ENCODE measurements at places on chromosomes 7 and 10.
A peak's percentile ranks its signal among the peaks of the same experiment; 100 is the strongest.

DNA sequence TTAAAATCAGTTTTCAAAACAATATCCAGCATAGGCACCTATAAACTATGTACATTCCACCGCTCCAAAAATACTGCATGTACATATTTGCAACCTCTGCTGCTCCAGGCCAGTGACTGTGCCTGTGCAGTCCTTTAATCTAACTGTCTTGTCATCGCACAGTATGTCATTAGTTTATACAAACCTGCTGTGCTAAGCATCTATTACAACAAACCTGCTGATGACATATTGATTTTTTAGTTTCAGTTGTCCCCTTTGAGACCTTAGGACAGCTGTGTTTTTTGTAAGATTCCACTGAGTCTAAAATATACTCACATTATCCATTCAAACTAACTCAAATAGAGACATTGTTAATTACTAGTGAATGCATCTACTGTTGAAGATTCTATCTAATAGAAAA lies 33.1 kb downstream of the SEMA3C start:
- DNase-seq, result no peak

DNA sequence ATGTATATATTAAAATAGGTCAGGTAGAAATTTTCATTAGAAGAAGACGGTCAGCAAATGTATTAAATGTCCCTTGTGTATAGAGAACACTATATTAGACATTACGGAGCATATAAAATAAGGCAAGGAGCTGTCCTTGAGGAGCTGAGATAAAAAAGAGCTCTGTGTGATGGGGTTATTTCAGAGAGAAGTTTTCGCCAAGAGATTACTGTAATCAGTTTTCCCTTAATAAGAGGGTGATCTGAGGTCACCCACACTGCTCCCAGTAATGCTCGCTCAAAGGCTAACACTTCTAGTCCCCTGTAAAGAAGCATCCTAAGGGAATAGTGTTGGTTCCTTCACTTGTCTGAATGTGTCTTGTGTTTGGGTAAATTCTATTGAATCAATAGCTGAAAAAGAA lies 86.7 kb upstream of the PRR15 start:
- DNase-seq, result no peak

DNA sequence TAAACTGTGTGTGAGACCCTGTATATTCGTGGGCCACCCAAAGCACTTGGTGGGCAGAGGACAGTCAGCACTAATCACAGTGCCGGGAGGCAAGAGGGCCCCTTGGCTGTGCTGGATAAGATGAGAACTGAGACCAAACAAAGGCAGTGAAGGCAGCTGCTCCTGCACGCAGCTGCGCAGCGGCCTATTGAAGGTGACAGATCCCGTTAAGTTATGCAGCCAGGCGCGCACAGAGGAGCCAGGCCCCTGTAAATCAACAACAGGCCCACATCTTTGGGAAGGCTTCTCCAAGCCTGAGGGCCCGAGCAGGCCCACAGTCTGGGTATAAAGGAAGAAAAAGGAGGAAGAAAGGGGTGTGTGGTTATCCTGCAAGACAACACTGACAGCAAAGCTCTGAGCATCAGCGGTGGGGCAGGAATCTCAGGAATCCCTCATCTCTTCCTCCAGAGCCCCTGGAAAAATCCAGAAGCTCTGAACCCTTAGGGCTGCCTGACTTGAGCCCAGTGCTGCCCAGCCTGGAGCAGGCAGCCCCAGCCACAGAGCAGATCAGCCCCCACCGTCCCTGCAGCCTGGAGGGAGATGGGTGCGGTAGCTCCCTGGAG lies 154.2 kb downstream of the ARHGAP12 start:
- no peak for DNase-seq

- DNase-seq, result no peak
Observed at GRCh38 chr7:11243739-11244138, 270.1 kb downstream of the PHF14 start.

- peak; percentile 19 for DNase-seq
Observed at GRCh38 chr7:130024390-130024789, 26.8 kb downstream of the ZC3HC1 start.

GRCh38 chr10:78260141-78260540 lies 226.5 kb downstream of the RPS24 start:
- peak; percentile 17 for DNase-seq

DNA sequence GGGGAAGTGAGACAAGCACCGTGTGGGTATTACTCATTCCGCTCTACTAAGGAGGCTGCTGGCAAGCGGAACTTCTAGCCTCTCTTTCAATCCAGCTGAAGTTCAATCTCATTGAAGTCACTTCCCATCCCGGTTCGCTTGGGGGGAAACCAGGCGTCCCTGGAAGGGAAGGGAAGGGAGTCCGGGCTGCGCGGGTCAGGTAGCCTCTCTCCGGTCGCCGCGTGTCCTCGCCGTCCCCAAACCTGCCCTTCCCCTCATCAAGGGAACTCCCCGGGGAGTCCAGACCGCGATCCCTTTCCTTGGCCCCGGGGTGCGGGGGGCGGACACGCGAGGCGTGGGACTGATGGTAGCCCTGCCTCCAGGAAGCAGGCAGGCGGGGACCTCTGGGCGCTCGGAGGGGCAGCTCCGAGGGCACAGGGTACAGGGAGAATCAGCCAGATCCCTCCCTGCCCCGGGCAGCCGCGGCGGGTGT lies 598 bp upstream of the ZEB1 start:
- peak; percentile 80 for DNase-seq

DNA sequence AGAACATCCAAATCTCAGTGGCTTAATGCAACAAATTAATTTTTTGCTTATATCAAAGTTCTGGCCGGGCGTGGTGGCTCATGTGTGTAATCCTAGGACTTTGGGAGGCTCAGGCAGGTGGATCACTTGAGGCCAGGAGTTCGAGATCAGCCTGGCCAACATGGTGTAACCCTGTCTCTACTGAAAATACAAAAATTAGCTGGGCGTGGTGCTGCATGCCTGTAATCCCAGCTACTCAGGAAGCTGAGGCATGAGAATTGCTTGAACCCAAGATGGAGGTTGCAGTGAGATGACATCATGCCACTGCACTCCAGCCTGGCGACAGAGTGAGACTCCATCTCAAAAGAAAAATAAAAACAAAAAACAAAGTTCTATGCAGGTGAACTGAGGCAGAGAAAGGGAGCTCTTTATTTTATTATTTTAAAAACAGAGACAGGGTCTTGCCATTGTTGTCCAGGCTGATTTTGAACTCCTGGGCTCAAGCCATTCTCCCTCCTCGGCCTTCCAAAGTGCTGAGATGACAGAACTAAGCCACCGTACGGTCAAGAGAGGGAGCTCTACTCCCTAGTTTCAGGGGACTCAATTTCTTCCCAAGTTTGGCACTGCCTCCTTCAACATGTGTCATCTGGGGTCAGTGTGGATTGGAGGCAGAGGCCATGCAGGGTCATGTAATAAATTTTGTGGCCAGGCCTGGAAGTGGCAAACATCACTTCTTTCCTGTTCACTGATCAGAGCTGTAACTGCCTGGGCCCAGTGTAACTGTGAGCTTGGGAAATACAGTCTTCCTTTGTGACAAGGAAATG lies 2.4 kb downstream of the ADCK2 start:
- DNase-seq, result peak; percentile 67

DNA sequence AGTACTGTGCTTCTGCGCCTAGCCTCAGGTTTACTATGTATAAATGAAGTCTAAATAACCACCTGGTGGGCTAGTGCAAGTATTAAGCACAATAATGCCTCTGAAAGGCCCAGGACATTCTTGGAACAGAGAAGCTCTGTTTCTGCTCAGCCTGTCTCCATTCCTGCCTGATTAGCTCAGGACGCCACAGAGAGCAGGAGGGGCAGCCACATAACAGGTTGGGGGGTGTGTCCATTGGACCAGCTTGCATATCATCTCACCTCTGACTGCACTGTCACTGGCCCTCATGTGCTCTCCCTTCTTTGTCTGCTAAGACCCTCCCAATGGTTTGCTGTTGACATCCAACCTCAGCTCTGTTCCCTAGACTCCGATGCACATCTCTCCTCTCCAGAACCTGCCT lies 52.8 kb upstream of the IKZF1 start:
- DNase-seq, result no peak

DNA sequence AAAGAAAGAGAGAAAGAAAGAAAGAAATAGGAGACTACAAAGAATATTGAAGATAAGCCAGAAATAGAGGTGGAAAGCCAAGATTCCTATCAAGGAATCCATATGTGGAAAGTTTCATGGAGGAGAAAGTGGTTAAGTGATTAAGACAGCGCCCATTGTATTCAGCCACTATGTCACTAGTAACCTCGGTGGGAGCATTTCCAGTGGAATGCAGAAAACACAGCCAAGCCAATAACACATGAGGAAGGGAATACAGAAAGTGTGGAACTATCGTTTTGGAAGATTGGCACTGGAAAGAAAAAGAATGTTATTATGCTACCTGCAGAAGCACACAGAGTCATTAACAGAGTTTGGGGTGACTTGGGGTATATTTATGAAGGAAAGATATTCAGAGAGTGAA lies 2.7 kb downstream of the MGAM2 start:
- no peak for DNase-seq

GRCh38 chr7:12655161-12655560 lies 32.3 kb upstream of the ARL4A start:
- DNase-seq, result no peak

DNA sequence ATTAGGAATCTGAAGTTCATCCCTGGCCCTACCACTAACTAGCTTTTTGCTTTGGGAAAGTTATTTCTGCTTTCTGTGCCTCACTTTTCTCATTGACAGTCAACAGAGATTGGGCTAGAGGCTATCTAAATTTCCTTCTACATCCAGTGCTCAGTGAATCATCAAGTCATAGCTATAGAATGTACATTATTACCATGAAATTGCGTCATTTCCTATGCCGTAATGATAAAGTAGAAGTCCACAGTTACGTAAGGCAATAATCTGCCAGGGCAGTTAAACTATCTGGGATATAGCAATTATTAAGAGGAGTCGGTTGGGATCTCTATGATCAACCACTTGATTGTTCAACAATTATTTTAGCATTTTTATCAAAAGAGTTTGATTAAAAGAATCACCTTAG lies 64.4 kb downstream of the ITGB8 start:
- no peak for DNase-seq

- peak; percentile 18 for DNase-seq
Observed at GRCh38 chr10:112313911-112314310, 30.7 kb downstream of the TECTB start.

- no peak for DNase-seq
Observed at GRCh38 chr7:120877701-120878100, 19.8 kb upstream of the TSPAN12 start.

GRCh38 chr7:117478836-117479224 lies 995 bp upstream of the CFTR start:
- DNase-seq, result peak; percentile 2

- peak; percentile 52 for DNase-seq
Observed at GRCh38 chr7:131212114-131212513, 115.6 kb upstream of the MKLN1 start.

DNA sequence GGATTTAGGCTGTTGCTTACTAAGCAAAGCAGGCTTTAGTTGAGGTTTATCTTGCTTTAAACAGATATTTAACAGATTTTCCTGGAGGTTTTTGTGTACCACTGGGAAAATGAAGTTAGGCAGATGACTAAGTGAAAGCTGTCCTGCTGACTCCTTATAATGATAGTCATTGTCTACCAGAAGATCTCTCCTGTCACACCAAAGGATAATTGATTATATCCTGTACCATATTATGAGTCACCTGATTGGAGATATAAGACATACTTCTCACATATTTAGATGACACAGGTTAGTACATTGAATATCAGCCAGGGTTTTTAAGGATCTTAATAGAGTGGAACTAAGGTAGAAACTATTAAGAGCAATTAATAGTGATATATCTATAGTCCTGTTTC lies 68.4 kb downstream of the PTEN start:
- DNase-seq, result no peak

DNA sequence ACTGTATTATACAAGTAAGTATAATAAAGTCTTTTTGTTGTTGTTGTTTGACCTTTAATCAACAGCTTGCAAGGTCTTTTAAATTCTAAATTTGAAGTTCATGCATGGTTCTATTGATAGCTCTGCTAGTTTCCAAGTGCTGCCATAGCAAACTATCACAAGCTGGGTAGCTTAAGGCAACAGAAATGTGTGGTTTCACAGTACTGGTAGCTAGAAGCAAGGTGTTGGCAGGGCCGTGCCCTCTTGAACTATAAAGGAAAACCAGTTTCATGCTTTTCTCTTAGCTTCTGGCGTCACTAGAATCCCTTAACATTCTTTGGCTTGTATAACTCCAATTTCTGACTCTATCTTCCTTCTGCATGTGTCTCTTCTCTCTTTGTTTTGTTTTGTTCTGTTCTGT lies 1021.9 kb upstream of the AUTS2 start:
- DNase-seq, result no peak

GRCh38 chr10:92242910-92243671 lies 47.8 kb downstream of the CPEB3 start:
- DNase-seq, result peak; percentile 84

DNA sequence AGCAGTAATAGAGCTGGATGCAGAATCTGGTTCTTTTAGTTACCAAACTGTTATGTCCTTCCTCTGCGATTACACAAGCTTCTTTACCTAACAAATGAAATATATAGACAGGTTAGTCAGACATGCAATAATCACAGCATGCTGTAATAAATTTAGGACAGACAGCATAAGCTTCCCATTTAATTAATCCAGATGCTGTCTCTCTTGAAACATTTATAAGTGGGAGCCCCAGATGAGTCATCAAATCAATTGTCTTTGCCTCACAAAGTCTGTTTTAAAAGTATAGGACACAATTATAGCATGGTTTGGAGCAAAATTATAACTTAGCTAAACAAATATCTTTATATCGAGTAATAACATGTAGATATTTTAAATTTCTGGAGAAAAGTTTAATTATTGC lies 1.6 kb downstream of the CDNF start:
- DNase-seq, result no peak

DNA sequence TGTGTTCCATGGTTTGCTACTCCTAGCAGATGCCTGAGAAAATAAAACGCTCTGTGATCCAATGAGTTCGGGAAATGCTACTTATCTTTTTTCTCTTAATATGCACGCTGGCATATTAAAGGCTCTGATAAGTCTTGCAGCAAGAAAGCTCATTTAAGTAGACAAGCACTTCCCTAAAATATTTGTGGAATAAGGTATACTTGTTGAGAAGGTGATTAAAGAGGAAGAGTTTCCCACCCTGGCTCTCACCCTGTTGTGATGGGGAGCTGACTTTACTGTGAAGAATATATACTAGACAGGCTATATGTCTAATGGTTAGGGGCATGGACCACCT lies 279.4 kb downstream of the RPS24 start:
- no peak for DNase-seq

DNA sequence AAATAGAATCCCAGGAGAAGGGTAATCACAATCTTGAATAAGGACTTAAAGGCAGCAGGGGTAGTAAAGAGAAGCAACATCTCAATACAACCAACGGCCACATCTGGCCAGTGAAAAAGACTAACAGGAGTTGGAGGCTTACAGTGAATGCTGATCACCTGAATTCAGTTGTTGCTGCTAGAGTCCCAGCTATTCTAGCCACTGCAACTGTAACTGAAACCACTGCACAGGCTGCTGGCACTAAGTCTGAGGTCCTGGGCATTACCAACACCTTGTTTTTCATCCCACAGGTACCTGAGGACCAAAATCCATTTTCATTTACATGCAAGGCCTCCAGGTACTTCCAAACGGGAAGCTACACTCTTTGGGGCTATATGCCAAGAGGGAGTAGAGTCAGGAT lies 44.4 kb downstream of the TPK1 start:
- no peak for DNase-seq

GRCh38 chr10:54869022-54869421 lies 68.0 kb upstream of the PCDH15 start:
- peak; percentile 4 for DNase-seq

All from choroid plexus epithelial cell (primary cell).